AG04450 (cell line): ENCODE measurements at places on chromosomes 11 and 22.

GRCh38 chr11:103673773-103674172 is 362.7 kb upstream of the DDI1 start:
- no peak for DNase-seq

DNA sequence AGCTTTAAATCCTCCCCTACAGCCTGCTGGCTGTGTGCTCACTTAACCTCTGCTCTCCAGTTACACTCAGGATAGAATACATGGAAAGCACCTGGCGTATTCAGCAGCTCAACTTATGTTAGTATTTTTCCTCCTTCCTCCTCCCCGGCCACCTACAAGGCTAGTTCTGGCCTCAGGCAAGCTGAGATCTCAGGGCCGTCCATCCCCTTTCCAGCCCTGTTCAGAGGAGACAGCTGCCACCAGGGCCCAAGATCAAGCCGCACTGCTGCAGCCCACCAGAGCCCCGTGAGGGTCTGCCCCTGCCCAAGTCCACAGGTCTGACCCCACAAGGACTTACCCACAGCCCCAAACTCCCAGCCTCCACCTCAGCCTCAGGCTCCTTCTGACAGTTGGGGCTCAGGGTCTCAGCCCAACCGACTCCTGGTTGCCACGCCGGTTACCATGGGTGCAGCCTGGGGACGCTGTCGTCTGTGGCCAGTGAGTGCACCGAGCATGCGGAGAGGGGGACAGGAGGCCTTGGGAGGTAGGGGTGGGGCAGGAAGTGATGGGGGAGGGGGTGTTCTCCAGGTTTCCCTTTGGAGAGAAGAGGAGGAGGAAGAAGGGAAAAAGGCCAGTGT is at the start of gene C11orf16:
C11orf16 (minus strand) TSS at position 384 of the 617 bp plus-strand sequence. CDS start 639 bp downstream, outside the sequence.
- DNase-seq, result no peak

GRCh38 chr11:102767800-102768199 is 12.6 kb downstream of the MMP10 start:
- no peak for DNase-seq

DNA sequence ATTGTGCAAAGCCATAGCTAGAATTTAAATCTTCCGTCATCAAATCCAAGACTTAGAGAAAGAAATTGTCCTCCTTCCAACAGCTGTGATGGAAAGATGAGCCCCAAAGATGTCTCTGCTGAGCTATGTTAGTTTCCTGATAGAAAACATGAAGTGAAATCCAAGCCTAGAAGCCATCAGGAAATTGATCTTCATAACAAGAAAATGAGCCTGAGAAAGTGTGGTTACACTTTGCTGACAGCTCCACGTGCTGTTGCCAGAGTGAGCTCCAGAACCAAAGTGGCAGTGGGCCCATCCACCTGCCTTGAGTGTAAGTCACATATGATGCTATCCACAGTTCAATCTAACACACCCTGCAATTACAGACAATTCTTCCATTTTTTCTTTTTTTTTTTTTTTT is 58.0 kb upstream of the UBASH3B start:
- no peak for DNase-seq

DNA sequence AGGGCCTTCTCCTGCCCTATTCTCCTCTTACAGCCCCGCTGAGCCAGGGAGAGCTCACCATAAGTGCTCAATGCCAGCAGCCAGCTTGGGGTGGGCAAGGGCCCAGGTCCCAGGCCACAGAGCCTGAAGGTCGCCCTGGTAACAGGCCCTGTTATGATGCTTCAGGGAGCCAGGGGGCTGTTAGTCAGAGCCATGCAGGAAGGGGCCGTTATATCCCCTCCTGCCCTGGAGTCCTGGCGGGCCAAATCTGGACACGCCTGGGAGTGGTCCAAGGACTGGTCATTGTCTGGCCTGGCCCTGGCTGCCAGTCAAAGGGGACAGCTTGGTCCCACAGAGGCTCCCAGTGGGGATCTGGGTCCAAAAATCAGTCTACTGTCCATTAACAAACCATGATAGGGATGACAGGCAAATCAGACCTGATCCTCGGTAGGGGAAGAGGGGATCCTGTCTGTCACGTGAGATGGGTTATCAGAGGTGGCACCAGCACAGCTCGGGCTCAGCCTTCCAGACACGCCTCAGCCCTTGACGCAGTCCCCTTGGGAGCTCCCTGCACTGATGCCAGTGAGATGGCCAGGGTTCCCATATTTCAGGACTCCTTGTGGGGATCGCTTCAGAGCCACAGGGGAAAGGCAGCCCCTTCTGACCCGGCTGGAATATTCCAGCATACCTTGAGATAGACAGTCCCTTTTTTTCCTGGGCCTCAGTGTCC is 55.9 kb downstream of the LRRC32 start:
- no peak for DNase-seq

GRCh38 chr22:27918341-27919221 is 475 bp downstream of the PITPNB start:
- DNase-seq, result no peak

- no peak for DNase-seq
Measured at GRCh38 chr11:77990981-77991380, 3.5 kb downstream of the INTS4 start.

DNA sequence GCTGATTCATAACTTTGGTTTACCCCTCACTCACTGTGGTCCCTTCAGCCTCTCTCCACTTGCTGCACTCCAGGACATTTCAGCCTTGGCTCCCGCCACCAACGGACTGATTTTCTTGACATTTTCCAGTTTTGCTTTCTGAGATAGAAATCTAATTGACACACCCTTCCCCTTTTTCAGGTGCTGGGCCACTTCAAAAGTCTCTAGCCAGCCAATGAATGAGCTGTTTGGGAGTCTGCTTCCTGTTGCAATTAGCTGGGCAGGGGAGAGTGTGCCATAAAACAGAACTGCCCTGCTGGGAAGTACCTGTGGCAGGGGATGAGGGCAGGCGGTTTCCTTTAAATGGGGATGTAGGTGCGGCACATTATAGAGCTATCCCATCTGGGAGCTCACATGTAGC is 21.1 kb upstream of the PLET1 start:
- no peak for DNase-seq

DNA sequence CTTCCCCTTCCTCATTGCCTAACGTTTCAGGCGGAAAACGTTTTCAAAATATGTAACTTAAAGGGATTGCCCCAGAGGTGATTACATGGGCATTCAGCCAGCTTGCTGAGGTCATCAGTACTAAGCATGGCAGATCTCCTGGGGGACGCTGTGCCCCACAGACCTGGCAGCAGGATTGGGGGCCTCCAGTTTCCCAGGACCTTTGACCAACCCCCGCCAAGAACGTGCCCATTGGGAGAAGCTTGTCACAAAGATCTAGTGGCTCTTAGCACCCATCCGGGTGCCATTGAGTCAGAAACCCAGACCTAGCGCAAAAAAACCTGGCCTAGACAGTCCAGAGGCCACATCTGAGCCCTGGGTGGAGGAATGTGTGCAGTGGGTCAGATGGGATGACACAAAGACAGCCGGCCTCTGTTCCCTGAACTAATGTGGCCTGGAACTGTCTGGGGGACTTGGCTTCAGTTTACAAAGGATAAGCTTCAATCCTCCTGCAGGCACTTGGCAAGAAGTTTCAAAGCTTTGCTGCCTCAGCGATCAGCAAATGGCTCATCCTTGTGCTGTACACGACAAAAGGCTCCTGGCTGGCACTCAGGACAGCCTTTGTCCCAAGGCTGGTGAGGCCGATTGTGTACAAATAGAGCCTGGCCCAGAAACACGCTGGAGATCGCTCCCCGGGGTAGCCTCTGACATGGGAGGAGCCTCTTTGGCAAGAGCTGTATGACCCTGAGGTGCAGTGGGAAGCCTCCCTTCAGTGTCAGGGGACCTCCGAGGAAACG is 9.5 kb downstream of the C1QTNF6 start:
- no peak for DNase-seq

DNA sequence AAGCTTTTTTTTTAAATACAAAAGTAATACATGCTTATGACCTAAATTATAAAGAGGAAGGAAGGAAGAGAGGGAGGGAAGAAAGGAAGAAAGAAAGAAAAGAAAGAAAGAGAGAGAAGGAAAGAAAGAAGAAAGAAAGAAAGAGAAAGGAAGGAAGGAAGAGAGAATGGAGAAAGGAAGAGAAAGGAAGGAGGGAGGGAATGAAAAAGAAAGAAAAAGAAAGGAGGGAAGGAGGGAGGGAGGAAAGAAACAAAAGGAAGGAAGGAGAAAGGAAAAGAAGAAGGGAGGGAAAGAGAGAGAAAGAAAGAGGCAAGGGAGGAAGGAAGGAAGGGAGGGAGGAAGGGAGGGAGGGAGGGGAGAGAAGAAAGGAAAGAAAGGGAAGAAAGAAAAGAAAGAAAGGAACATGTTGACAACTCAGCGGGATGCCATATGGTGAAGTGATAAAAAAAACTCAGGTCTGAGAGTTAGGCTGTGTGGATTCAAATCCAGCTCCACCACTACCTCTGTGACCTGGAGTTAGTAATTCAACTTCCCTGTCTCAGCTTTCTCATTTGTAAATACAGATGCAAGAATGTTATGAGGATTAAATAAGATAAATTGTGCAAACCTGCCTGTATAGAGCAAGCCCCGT is 9.6 kb upstream of the EED start:
- no peak for DNase-seq

DNA sequence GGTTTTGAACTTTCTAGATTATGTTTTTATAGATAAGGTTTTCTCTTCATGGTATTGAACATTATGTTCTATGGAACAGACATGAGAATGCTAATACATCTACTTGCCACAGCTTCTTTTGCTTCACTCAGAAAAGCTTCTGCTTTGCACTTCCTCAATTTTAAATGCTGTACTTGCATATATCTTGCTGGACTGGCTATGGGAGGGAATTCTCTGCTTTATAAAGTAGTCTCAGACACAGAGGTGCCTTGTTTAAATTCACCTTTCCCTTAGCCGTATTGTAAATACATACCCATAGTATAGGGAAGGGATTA is 173.9 kb downstream of the DDX10 start:
- DNase-seq, result no peak

- no peak for DNase-seq
Measured at GRCh38 chr11:118219732-118220131, 5.1 kb downstream of the JAML start.

DNA sequence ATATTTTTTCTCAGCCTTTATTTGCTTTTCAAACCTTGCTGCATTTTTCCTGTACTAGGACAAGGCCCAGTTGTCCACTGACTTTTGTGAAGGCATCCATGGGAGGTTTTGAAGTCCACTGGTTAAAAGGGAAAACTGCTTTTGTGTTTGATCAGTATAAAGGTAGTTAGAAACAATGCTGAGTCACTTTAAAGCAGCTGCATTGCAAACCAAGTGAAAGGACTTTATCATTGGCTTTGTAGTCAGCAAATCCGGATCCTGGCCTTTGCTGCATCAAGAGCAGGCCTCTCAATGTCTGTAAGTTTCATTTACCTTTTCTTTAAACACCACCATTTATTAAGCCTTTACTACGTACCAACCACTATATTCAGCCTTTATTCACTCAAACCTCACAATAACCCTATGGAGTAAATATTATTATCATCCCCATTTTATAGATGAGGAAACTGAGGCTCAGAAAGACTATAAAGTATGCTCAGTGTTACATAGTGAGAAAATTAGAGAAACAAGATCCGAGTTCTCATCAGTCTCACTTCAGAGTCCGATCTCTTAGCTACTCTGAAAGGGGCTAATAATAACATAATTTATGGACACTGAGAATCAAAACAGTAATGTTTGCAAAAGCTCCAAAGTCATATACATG is 60.6 kb upstream of the HSD17B12 start:
- no peak for DNase-seq

DNA sequence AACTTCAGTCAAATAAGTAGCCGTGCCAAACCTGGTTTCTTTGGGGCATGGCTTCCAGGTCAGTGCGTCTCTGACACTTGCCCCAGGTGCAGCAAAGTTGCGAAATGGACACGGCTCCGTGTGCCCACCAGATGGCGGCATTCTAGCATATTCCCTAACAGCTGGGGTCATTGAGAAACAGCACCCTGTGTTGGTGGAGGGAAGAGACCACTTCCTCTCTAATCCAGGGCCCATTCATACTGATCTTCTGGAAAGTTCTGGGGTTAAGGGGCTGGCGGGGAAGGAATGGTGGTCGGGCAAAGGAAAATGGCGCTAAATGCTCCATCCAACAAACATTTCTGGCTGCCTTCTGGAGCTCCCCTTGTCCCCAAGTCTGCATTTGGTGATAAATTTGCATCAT is 141.2 kb upstream of the TIMP3 start:
- DNase-seq, result no peak

GRCh38 chr22:27930331-27931060 is 11.4 kb upstream of the PITPNB start:
- no peak for DNase-seq

DNA sequence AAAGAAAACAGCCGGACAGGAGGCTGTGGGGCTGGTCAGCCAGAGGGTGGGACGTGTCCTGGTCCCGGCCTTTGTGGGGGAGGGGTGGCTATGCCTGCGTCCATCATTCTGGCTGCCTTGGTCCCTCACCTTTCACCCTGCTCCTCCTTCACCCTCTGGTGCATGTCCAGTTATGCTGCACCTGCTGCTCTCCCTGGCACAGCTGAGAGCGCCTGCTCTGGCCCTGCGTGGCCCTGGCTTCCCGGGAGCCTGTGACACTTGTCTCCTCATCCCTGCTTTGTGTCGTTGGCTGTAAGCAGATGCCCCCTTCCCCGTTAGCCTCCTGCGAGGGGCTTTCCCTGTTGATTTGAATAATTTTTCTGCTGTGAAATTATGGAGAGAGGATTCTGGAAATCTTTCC is 16.6 kb downstream of the PHRF1 start:
- DNase-seq, result no peak

- DNase-seq, result no peak
Measured at GRCh38 chr22:43881091-43882061, 10.4 kb downstream of the PNPLA5 start.

- no peak for DNase-seq
Measured at GRCh38 chr11:27254744-27255446, 108.1 kb downstream of the CCDC34 start.

DNA sequence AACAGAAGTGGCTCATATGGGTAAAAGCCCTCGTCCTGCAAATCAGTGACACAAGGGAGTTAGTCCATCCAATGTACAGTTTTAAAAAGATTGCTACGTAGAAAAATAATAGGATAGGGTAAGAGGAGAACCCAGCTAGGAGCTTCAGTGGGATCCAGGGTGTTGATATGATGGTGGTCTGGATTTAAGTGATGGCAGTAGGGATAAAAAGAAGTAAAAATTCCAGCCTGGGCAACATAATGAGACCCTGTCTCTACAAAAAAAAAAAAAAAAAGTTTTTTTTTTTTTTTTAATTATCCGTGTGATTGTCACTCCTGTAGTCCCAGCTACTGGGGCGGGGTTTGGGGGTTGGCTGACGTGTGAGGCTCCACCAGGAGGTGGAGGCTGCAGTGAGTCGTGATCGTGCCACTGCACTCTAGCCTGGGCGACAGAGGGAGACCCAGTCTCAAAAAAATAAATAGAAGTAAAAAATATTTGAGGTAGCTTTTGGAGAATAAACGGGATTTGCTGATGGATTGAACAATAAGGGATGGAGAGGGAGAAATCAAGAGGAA is 7.0 kb upstream of the L3MBTL2 start:
- DNase-seq, result no peak
